ENCODE measurements at places on chromosomes 4 and X.
A peak's percentile ranks its signal among the peaks of the same experiment; 100 is the strongest.

DNA sequence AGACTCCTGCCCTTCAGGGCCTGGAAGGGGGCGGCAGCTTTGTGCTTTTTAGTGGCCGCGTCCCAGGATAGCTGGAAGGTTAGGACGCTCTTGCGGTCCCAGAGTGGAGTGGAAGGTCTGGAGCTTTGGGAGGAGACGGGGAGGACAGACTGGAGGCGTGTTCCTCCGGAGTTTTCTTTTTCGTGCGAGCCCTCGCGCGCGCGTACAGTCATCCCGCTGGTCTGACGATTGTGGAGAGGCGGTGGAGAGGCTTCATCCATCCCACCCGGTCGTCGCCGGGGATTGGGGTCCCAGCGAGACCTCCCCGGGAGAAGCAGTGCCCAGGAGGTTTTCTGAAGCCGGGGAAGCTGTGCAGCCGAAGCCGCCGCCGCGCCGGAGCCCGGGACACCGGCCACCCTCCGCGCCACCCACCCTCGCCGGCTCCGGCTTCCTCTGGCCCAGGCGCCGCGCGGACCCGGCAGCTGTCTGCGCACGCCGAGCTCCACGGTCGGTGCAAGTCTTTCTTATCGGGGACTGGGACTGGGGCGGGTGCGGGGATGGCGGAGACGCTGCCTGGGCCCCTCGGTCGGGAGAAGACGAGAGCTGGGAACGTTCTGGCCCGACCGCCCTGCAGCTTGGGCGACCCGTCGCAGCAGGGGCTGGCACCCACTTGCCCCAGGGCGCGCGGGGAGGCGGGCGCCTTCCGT is at the start of gene EDNRA:
EDNRA (plus strand) TSS at position 207 of the 686 bp plus-strand sequence. CDS start 4,585 bp downstream, outside the sequence.
- no peak for DNase-seq

- DNase-seq, result no peak
These were observed 36.3 kb upstream of the AREG start for GRCh38 chr4:74408639-74409038.

DNA sequence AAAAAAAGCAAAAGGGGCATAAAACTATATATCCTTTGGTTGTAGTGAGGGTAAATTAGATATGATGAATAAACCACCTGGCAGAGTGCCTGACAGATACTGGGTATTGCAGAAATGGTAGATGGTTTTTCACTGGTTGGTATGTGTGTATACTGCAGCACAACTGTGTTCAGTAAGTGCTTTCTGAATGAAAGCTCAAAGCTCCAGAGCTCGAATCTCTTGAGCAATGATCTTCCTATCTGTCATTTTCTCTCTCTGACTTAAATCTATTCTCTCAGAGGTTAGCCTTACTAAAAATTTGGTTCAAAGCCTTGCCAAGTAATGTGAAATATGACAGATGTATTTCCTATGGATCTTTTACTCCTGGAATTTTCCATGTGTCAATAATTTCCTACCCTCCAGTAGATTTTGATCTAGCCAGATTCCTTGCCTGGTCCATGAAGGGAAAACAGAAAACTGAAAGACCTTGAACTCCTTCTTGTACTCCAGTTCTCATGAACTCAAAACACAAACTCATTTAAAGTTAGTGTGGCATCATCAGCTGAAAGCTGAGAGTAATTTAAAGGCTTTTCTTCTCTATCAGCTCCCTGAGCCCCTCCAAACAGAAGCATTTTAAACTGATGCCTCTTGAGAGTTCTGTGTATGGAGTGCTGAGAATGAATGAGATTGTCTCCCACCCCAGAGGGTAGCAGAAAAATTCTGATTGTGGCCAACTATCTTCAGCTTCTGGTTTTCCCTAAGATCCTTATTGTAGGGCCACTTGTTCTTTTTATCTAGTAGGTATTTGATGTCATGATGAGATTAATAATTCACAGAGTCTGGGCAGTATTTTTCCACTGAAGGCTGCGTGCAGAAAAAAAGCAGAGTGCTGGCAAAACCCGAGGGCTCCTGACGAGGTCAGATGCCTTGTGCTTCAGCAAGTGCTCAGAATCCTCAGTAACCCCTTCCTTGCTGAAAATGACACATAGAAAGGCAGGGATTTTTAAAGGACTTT is 363.4 kb upstream of the BOD1L1 start:
- no peak for DNase-seq

DNA sequence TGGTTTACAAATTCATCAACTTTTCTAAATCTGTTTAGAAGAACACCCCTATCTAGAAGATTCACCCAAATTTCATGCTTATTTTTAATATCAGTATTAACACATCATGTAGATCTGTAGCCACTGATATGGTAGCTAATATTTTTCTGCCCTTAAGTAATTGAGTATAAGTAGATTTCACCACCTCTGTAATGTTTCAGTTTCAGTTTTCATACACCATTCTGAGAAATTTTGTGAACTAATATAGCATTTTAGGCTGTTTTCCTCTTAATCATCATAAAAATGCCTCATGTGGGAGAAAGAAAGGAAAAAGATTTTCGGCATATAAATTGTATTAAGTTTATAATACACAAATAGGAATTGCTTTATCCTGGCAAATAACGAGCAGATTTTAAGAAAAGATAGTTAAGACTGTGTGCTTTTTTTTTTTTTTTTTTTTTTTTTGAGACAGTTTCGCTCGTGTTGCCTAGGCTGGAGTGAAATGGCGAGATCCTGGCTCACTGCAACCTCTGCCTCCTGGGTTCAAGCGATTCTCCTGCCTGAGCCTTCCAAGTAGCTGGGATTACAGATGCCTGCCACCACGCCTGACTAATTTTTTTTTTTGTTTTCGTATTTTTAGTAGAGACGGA is 21.4 kb upstream of the RBPJ start:
- peak; percentile 38 for DNase-seq

DNA sequence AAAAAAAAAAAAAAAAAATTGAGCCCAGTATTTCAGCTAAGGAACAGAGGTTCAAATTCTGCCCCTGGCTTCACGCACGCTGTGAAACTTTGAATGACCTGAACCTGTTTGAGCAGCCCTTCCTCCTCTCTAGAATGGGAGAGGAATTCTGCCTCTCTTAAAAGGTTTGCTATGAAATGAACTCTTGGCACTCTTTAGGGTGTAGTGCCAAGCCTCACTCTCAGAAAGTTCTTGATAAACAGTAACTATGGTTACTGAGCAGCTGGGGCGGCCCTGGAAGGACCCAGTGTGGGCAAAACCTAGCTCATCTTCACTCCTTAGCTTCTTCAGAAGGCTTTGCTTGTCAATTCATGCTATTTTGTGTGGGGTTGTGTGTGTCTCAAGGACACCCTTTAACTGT is 73.7 kb downstream of the GEMIN8 start:
- no peak for DNase-seq

- peak; percentile 33 for DNase-seq
These were observed 17.8 kb downstream of the TRIM2 start for GRCh38 chr4:153221783-153222706.

GRCh38 chrX:22032084-22032483 is at the start of gene PHEX:
TSS of gene PHEX (plus strand) at chrX:22032325. CDS start at chrX:22033006, 681 bp downstream.
- DNase-seq, result no peak
